CD4-positive, alpha-beta T cell treated with Interleukin-15 for 4 hours (primary cell): ENCODE measurements at places on chromosomes 16 and 17.

DNA sequence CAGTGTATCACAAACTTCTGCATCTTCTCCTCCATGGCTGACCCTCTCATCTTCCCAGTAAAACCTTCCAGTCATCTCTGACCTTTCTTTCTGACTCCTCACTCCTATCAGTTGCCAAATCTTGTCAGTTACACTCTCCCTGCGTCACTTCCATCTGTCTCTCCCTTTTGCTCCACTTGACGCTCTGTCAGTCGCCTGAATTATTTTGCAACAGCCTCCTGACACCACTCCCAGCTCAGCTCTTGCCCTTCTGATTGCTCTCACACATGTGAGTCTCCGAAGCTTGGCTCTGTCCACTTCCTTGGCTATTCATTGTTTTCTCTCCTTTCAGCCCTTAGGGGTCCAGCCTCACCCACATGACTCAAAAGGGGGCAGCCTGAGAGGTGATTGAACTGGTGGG lies 27.7 kb downstream of the DHRS7C start:
- DNase-seq = no peak

GRCh38 chr16:82655072-82655714 lies 28.4 kb downstream of the CDH13 start:
- peak; percentile 71 for DNase-seq

- DNase-seq = no peak
These were observed 4.9 kb downstream of the E4F1 start for GRCh38 chr16:2228161-2228824.

- no peak for DNase-seq
These were observed 45.9 kb downstream of the SLC6A2 start for GRCh38 chr16:55701442-55702319.

DNA sequence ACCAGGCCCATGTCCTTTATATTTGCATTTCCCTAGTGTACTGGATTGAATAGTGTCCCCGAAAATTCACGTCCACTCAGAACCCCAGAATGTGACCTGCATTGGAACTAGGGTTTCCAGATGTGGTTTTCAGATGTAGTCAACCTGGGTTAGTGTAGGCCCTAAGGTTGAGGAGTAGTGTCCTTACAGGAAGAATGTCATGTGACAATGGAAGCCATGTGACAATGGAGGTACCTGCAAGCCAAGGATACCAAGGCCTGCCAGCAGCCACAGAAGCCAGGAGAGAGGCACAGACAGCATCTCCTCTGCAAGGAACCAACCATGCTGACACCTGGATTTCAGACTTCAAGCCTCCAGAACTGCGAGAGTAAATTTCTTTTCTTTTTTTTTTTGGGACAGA lies 5.2 kb upstream of the PRR15L start:
- no peak for DNase-seq
